Stimulated activated CD8-positive, alpha-beta memory T cell treated with anti-CD3 and anti-CD28 coated beads, Interleukin-2, amount 100 ng/mL, for 1 hour (primary cell): ENCODE measurements at places on chromosomes 3 and 15.

DNA sequence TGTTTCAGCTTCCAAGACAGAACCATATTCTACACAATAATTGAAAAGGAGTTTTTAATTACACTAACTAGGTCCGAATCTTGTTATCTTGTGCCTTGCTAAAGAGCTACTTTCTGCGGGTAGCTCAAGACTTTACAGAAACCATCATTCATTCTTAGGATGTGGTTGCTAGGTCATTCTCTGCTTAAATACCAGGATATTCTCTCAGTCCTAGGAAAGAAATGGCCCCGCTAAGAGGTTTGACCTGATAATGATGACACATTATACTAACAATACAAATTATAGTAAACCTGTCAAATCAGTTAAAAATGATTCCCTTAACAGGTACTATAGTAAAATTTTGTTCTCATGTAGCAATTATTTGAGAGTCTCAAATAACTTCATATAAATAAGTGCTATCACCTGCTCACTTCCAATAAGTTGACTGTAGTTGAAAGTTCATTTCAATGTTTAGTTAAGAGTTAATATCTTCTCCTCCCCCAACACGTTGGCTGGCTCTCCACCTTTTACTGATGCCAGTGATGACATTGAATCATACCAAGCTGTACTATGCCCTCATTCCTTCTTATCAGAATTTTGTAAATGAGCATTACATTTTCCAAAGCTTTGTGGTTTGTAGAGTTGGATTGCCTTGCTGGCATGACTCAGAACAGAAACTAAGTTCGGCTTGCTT, 3.6 kb upstream of the C3orf85 start:
- no peak for DNase-seq

- no peak for DNase-seq
These were observed 358.6 kb upstream of the BCHE start for GRCh38 chr3:166195808-166196207.

- no peak for DNase-seq
These were observed 30.9 kb upstream of the SPSB4 start for GRCh38 chr3:141020143-141020830.

DNA sequence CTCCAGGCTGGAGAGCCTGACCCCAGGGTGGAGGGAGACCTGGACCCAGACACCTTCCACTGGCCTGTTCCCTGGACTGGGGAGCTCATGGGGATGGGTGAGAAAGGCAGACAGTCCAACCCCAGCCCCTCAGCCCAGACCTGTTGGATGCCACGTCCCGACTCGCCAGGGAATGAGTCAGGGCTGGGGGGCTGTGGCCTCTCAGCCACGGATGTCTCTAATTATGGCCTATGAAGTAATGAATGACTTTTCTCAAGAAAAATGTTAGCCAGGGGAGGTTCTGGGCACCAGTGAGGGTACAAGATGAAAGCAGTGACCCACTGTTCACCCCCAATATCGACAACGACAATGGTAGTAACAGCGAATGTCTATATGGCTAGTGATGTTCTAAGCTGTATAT, 107.0 kb upstream of the RPL32 start:
- no peak for DNase-seq

GRCh38 chr15:38708672-38709180, 144.1 kb upstream of the RASGRP1 start:
- DNase-seq = no peak

DNA sequence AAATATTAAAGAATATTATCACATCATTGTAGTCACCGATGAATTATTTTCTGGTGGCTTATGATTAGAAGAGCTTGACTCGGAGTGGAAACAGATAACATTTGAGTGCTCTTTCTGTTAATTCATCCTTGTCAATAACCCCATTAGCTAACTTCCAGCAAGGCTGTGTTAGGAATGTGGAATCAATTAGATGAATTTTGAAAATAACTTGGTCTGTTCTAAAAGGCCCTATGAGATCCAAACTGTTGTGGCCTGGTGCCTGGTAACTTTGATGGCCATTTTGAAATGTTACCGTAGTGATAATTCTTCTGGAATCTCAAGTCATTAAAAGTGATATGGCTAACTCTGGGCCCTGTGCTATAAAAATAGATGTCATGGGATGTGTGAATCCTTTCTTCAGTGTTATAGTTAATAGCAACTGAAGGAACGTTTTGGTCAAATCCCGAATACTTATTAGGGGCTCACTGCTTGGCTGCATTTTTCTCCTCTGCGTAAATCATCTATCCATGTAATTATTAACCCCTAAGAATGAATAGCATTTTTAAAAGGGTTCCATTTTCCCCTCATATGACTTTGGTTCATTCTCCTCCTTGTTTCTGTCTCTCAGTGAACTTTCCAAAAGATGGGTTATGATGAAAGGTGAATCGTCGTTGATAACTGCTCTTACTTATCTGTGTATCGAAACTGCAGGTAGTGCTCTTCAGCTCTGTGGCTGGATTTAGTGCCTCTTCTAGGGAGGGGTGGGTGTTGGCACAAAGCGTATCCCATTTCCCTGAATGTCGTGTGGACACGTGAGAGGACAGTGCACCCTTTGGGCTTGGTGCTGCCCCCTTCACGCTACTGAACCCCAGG, 82.7 kb downstream of the IGF1R start:
- DNase-seq = no peak

DNA sequence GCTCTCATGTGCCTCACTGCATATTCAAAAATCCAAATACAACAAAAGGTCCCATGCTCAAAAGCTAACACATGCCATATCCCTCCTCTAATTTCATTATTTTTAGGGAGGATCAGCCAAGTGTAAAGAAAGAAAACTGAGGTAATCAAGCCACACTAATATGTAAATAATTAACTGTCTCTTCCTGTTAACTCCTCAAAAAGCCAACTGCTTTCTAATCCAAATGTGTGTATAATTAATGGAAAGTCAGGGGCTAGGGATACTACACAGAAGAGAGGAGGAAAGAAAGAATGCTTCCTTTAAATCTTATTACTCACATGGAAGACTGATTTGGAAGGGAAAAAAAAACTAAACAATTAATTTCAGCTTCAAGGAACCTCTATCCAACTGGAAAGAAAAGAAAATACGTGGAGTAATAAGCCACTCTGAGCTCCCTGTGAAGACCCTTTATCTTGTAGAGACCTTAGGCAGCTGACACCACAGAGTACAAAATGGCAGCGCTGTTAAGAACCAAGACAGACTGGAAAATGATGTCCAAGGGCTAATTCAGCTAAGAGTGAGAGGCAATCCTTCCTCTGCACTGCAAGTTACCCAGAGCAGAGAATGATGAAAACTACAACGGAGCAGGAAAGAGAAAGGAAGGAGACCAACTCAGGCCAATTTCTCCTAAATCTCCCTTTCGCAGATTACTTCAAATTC, 56.8 kb downstream of the ZNF148 start:
- no peak for DNase-seq

DNA sequence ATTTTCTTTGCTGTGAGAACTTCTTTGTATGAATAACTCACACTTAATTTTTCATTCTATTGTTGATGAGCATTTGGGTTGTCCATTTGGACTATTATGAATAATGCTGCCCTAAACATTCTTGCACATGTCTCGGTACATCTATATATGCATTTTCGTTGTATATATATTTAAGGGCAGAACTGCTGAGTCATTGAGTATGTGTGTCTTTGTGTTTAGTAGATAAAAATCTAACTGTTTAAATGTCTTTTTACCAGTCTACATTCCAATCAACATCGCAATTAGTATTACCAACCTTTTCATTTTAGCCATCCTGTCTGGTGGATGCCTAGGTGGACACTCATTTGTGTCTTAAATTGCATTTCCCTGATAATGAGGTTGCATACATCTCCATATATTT, 144.4 kb downstream of the UACA start:
- DNase-seq = no peak

GRCh38 chr3:193884652-193885051, 251.3 kb upstream of the HES1 start:
- no peak for DNase-seq

DNA sequence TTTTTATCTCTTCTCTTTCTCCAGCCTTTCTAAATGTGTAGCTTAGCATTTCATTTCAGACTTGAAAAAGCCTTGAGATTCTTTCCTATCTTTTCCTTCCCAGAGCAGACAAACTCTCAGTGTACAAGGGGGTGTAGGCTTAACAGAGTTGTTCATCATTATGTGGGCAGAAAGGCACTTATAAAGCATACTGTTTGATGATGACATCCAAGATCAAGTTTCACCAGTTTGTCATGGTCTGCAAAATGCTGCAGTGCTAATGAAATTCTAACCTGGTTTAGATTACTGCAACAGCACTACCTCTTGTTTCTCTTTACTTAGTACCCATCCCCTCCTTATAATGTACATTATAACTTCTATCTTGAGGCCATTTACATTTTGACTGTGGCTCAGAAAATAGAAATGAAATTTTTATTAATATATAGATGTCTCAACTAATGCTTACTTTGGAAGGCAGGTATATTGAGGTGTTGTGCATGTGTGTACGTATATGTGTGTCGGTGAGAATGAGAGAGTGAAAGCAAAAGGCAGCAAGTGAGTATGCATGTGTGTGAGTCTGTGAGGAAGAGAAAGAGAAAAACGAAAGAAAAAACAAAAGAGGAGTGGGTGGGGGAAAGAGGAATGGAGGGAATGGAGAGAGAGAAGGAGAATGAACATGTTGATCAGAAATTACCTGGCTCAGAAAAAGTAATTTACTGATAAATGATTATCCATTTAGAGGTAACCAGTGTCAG, 1043.6 kb downstream of the TUSC7 start:
- DNase-seq = no peak

- no peak for DNase-seq
These were observed 85.3 kb downstream of the TRAK1 start for GRCh38 chr3:42176242-42177034.

GRCh38 chr15:98905963-98906711, 101.5 kb downstream of the PGPEP1L start:
- no peak for DNase-seq

DNA sequence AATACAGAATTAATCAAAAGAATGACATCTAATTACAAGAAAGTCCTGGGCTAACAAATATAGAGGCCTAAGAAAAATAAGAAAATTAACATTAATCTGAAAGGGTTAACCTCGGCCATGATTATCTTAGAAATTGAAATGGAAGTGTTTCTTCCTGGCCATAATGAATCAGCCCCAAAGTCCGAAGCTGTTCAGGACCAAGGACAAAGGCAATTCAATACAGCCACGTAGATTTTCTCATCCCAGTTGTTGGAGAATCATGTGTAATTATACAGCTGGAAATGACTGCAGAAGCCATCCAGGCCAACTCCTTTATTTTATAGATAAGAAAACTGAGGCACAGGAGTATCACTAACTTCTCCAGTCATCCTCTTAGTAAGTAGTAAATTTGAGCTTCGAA, 38.0 kb upstream of the GBE1 start:
- DNase-seq = no peak

GRCh38 chr3:128237348-128238183, 84.3 kb downstream of the EEFSEC start:
- DNase-seq = no peak

DNA sequence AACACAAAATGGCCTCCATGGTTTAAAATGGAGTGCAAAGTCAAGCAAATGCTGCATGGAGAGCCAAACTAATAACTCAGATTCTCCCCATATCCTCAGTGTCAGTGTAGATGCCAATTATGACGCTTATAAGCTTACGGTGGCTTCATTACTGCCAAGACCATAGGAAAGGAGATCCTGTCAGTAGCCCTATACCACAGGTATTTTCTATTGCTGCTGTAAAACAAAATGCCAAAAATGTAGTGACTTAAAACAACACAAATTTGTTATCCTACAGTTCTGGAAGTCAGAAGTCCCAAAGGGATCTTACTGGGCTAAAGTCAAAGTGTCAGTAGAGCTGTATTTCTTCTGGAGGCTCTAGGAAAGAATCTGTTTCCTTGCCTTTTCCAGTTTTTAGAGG, 149.8 kb upstream of the GBE1 start:
- DNase-seq = no peak

- no peak for DNase-seq
These were observed 27.1 kb upstream of the MGLL start for GRCh38 chr3:127849368-127849767.

GRCh38 chr3:71547249-71548198, 36.0 kb downstream of the FOXP1 start:
- DNase-seq = no peak

GRCh38 chr3:11555211-11555782, 88.4 kb downstream of the VGLL4 start:
- no peak for DNase-seq

- DNase-seq = no peak
These were observed 33.7 kb upstream of the GPR171 start for GRCh38 chr3:151236736-151237135.

- DNase-seq = no peak
These were observed 370.1 kb downstream of the LRTM1 start for GRCh38 chr3:54557538-54558428.

DNA sequence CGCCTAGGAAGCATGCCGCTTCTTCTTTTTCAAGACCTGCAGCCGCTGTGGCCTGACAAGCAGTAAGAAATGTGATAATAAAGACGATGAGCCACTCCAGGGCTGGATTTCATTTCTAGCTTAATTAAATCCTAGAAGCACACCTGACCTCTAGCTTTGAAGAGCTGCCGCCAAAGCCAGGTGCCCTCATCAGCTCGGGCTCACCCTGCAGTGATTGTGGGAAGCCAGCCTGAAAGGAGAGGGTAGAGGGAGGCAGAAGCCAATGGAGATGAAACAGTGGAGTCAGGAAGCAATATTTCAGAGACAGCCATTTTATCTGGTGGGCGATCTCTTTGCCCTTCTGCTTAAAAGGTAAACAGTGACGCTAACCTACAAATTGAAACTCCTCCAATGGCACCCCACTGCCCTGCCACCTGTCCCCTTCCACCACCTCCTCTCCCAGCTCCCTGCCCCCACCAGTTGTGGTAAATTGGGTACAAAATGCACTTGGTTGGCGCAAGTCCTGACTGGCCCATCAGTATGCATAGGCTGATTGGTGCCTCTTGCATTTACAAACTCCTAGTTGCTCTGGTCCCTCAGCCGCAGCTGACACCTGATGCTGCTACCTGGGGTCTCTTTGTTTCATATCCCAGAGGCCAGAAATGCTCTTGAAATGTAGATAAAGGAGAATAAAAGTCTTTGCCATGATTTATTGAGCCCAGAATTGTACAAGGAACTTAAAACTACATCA, 385.3 kb downstream of the PDCD6IP start:
- DNase-seq = no peak

DNA sequence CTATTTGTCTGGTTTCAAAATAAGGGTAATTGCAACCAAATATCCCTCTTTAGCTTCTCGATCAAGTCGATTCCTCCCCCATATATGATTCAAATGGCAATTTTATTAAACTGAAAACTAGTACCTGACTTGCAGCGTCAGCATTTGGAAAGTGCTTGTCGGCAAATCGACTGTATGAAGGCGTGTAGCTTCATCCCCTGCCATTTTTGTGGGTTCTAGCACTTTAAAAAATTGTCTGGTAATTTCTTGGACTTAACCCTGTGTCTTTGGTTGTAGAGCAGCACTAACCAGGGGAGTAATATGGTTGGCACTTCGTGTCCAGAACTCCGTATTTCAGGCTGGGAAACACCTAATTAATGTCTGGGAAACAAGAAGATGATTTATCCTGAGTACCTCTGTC, 573 bp downstream of the MME start:
- no peak for DNase-seq

GRCh38 chr15:54011656-54012055, 33.4 kb downstream of the UNC13C start:
- DNase-seq = no peak

- DNase-seq = no peak
These were observed 72.5 kb downstream of the MRPL46 start for GRCh38 chr15:88394553-88395145.

- DNase-seq = no peak
These were observed 44.7 kb upstream of the INO80 start for GRCh38 chr15:41160639-41161315.

- DNase-seq = no peak
These were observed 9.2 kb downstream of the LZTFL1 start for GRCh38 chr3:45832699-45833098.
